ENCODE measurements at places on chromosomes 13 and 19.

DNA sequence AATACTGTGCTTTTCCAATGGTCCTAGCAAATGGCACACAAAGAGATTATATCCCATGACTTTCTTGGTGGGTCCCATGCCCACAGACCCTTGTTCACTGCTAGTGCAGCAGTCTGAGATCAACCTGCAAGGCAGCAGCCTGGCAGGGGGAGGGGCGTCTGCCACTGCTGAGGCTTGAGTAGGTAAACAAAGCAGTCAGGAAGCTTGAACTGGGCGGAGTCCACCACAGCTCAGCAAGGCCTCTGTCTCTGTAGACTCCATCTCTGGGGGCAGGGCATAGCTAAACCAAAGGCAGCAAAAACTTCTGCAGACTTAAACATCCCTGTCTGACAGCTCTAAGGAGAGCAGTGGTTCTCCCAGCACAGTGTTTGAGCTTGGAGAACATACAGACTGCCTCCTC, 82.9 kb downstream of the ZNF737 start:
- no peak for DNase-seq

- no peak for DNase-seq
Measured at GRCh38 chr13:108609353-108609752, 20.1 kb upstream of the MYO16 start.

- peak; percentile 76 for DNase-seq
Measured at GRCh38 chr19:574658-575526, 2.5 kb downstream of the BSG start.

DNA sequence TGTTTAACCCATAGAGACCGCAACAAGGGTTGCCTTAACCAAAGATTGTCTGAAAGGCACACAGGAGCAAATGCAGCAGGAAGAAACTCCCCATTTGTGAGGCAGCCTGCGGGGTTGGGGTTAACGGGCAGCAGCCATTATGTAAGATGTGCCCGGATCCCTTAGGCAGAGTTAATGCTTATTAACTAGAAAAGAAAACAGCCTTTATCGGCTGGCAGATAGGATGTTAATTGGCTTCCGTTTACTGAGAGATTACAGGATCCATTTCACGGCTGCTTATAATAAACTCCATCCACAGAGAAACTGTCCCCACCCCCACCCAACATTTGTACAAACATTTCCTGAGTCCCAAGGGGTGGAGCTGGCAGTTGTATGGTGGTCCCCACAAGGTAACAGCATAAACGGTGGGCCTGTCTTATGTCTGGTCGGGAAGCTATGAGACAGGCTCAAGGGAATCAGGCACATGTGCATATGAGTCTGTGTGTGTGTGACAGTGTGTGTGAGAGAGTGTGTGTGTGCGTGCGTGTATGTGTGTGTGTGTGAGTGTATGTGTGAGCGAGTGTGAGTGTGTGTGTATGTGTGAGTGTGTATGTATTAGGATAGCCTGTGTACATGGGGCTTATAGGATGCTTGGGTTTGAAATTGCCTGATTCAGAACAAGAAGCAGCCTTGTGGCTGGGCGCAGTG, 10.5 kb downstream of the SLC25A42 start:
- no peak for DNase-seq

GRCh38 chr19:47049307-47049700, 880 bp upstream of the TMEM160 start:
- no peak for DNase-seq

DNA sequence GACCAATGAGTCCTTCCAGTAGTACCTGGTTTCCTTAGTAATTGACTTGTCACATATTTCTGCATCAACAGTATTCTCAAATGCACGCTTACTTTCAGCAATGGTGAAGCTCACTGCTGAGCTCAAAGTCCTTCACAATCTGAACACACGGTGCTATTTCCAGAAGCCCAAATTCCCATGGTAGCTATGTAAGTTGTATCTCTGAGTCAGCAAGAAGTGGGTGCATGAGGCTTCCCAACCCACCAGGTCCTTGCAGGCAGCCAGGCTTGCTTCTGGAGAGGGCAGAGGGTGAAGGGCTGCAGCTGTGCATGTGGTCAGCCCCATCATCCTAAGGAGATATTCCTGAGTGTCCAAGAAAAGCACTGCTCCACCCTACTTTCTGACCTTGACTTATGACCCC, 25.7 kb downstream of the COL4A2 start:
- no peak for DNase-seq

- no peak for DNase-seq
Measured at GRCh38 chr19:31449379-31449778, 100.1 kb upstream of the TSHZ3 start.

GRCh38 chr13:113413898-113414282, 39.4 kb downstream of the ADPRHL1 start:
- DNase-seq, result no peak

DNA sequence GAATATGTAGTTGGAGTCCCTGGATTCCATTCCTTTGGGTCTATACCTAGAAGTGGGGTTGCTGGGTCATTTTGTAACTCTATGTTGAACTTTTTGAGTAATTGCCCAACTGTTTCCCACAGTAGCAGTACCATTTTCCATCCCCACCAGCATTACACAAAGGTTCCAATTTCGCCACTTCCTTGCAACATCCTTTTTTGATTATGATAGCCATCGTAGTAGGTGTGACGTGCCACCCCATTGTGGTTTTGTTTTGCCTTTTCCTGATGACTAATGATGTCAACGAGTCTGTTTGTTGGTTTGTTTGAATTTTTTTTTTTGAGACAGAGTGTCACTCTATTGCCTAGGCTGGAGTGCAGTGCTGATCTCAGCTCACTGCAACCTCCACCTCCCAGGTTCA, 3.3 kb upstream of the PEX11G start:
- no peak for DNase-seq

DNA sequence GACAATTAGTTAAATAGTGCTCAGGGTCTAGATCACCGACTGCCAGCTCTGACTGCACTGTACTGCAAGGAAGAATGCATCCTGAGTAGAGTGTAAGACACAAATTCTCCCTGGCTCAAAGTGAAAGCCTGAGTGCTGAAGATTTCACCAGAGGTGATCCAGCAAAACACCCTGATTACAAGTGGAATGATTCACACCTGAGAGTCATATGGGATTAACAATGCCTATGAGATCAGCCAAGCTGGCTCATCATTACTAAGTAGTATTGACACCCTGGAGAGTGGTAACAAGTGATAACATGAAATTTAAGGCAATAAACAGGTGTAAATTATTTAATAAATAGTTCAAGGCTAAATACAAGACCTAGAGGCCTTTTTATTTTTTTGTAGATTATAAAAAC, 403.8 kb upstream of the PRR20A start:
- no peak for DNase-seq

DNA sequence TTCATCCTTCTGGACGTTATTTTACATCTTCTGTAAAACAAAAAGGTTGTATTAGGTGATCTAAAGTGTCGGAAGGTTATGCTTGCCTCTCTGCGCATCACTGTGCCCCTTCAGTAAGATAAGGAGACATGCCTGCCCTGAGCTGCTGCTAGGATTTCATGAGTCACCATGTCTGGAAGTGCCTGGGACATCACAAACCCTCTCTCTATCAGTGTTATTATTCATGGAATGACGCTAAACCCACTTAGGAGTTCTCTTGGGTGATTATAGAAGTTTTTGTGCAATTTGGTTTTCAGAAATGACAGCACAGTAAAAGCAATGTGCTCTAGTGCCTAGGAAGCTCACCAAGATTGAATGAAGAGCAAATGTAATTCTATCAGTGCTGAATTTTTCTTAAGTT, 617.7 kb downstream of the DCT start:
- no peak for DNase-seq

DNA sequence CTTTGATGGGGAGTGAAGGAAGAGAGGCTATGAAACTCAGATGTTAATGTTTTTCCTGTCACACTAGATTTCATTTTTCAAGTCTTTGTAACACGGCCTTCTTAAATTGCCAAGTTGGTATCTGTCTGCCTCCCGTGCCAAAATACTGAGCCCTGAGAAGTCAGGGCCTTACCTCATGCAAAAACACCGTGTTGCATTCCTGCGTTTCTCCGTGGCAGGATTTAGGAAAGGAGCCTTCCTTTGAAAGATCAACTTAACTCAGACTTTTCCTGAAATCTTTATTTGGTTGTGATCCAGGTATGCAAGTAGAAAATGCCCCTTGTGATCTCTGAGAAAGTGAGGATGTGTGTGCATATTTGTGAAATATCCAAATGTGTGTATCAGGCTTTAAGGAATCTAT, 1291.0 kb upstream of the SLC10A2 start:
- DNase-seq, result no peak

- DNase-seq, result no peak
Measured at GRCh38 chr19:32542477-32543108, 38.4 kb upstream of the PDCD5 start.

DNA sequence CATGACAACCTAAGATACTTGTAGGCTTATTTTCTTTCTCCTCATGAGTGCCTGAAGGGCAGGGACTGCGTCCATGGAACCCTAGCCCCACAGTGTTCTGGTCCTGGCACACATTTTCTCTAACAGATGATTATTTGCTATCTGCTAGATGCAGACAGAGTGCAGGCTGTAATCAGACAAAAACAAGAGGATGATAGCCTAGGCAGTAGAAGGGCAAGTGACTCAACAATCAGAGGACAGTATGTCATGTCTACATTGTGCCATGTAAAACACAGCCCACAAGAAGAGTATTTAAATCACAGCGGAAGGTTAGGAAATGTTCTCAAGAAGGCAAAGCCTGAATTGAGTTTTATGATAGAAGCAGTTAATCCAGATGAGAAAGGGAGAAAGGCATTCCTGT, 29.3 kb downstream of the MIPEP start:
- DNase-seq, result no peak

DNA sequence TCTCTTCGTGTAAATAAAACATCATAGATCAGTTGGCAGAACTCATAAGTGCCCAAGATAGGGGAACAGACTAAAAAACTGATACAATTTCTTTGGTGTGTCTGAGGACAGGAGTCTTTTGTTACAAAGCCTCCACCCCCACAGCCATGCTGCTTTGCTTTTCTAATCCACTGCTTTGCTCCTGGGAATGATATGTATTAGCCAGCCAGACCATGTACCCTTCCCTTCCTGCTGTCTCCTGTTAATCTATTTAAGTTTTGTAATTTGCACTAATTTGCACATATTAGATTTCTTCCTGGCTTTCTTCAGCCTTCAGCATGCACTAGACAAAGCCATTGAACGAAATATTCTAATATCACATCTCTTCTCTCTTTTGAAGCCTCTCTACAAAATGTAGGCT, 130.5 kb downstream of the MAB21L1 start:
- DNase-seq, result no peak

DNA sequence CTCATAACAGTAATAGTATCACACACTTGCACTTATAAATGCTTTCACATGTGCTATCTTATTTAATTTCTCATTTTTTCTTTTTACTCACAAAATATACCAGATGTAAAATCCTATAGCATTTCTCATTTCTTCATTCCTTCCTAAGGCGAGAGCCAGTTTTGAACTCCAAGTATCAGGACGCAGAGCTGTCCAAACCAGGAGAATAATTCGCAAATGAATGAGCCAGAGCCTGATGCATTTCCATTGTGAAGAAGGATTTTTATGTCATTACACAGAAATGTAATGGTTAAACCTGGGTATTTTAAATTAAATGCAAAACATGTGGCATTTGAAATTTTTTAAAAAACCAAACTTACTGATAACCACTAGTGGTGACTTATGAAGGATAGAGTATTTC, 244.3 kb downstream of the RGCC start:
- no peak for DNase-seq

GRCh38 chr19:38517321-38517720, 83.8 kb downstream of the RYR1 start:
- no peak for DNase-seq

GRCh38 chr13:45718063-45718462, 15.9 kb downstream of the CBY2 start:
- DNase-seq, result no peak

GRCh38 chr19:2529473-2529918, 53.6 kb downstream of the GADD45B start:
- no peak for DNase-seq

DNA sequence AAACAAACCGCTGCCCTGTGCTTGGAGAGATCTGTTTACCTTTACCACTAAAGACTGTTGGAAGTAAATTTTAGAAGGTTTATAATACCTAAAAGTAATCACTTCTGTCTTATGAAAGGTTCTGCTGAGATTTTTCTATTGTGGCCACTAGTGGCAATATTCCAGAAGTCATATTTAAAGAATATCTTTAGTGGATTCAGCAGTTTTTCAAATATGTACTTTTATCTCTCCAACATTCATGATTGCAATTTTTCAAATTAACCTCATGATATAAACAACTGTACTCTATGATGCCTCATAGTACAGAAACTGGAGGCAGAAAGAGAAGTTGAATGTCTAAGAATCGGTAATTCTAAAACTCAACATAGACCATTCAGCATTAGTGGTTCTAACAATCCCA, 53.2 kb upstream of the USPL1 start:
- no peak for DNase-seq

- no peak for DNase-seq
Measured at GRCh38 chr13:32310134-32310706, 4.9 kb downstream of the ZAR1L start.

- DNase-seq, result no peak
Measured at GRCh38 chr13:46109451-46109850, 4.6 kb upstream of the CPB2 start.

- no peak for DNase-seq
Measured at GRCh38 chr19:28968721-28969120, 244.2 kb downstream of the UQCRFS1 start.

GRCh38 chr13:111347438-111347837, 27.0 kb downstream of the TEX29 start:
- DNase-seq, result no peak

Data from amygdala (tissue), 56 donors.